ENCODE measurements at places on chromosomes 1 and 21.
A peak's percentile ranks its signal among the peaks of the same experiment; 100 is the strongest.

DNA sequence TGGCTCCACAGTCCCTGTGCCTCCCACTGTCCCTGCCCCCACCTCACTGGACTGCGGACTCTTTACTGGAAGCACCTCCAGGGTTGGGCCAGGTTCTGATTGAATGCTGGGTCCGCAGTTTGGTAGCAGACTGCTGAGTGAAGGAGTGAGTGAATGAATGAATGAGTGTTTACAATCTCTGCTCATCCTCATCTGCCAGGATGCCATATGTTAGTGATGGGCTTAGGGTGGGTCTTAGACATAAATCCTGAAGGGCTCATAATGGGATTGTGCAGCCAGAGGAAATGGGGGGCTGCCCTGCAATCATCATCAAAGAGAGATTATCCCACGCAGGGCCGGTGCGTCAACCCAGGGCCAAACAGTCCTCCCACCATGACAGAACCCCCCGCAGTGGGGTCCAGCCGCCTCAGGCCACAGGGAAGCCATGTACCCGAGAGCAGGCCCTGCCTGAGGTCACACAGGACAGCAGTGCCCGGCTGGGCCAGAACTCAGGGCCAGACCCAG, 26.1 kb downstream of the SLC1A7 start:
- DNase-seq = no peak

- no peak for DNase-seq
These were observed 26.9 kb downstream of the PLEKHO1 start for GRCh38 chr1:150176593-150176992.

DNA sequence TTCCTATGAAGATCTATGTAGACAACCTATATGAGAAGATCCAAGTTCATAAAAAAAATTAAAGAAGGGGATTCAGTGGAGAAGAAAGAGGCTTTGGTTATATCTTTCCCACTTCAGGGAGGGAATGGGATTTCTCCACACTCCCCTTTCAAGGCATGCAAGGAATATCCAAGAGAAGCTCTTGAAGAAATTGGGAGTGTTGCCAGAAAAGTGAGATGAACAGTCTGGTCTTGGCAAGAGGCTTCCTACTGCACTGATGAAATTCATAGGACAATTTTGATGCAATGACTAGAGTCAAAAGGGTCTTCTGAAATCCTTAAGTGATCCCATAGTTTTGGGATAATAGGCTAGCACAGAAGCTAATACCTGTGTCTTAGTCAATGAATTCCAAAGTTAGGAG, 153.0 kb downstream of the KCTD3 start:
- DNase-seq = no peak

DNA sequence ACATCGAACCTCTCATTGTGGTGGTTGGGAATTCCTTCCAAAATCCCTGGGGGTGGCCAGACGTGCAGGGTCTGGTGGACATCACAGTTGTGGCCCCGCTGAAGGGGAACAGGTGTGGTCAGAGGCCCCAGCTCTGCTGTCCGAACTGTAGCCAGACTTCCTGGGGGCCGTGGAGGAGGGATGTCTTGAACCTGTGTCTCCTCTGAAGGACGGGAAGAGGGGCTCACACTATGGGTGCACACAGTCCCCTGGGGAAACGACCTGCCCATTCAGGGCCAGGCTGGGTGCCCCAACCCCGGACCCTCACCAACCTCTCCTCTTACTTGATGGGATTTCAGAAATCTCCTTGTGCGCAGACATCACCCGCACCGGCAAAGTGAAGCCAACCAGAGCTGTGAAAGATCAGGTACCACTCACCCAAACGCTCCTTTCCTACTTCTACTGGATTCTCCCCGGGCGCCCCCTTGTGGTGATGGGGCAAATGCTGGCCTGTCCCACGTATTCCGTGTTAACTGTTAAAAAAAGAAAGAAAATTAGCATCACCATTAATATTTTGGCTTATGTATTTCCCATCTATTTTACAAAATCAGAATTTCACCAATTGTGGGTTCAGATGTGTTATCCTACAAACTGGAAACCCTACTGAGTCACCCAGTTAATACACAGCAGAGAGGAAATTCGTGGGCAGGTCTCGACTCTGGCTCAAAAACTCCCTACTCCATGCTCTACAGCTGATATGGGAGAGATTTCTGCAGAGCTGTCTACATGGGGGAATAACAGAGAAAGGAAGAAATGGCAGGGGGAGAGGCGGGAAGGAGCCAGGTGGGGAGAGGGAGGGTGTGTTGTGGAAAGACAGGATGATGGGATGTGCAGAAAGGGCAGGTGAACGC, 28.1 kb downstream of the PADI4 start:
- peak; percentile 58 for DNase-seq

DNA sequence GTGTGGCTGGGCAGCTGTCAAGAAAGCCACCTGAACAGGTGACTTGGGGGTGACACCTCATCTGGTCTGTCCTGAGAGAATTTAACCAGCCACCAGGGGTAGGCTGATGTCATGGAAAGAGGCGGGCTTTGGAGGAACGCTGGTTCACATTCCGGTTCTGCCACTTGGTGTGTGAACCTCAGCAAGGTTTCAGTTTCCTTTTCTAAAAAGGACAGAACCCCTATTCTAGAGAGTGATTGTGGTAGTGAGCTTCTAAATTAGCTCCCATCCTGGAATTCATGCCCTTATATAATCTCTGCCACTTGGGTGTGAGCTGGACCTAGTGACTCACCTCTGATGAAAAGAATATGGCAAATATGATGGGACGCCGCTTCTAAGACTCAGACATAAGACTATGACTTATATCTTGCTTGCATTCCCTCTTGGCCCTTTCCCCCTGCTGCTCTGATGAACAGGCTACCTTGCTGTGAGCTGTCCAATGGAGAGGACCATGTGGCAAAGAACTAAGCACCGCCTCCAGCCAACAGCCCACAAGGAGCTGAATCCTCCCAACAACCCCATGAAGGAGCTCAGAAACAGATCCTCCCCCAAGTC, 332.1 kb downstream of the RRAGC start:
- DNase-seq = peak; percentile 6

DNA sequence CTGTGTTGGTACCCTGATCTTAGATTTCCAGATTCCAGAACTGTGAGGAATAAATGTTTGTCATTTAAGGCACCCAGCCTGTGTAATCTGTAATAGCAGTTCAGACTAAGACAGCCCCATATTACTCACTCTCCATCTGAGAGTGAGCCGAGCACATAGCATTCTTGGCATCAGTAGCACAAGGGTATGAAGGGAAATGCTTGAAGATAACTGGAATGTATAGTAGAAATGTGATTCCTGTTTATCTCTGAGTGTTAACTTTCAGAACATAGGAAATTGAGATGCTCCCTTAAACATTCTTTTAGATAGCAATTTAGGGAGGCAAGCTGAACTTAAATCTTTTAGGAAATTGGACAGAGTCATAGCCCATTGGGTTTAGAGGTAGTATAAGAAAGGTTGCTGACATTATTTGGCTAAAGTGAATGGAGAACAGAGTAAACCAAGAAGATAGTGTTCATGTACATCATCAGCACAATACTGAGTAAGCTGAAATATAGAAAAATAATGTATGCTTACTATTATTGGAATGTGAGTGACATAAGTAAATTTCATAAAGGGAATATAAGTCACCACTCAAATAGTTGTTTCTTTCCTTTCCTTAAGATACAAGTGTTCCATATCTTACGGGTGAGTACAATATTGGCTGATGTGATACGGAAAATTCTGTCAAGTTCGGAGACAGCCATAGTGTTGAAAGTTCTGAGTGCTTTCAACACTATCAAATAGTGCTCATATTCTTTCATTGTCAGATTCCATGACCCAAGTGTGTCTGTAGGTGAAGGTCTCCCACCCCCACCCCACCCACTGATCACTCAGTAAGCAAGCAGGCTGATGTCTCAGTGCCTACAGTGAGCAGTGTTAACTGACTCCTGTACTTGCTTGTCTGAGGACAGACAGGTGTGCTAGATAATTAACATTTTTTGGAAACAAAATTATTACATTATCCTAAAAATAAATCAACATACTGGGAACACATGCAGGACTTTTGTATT, 73.7 kb downstream of the LRRC8D start:
- no peak for DNase-seq

DNA sequence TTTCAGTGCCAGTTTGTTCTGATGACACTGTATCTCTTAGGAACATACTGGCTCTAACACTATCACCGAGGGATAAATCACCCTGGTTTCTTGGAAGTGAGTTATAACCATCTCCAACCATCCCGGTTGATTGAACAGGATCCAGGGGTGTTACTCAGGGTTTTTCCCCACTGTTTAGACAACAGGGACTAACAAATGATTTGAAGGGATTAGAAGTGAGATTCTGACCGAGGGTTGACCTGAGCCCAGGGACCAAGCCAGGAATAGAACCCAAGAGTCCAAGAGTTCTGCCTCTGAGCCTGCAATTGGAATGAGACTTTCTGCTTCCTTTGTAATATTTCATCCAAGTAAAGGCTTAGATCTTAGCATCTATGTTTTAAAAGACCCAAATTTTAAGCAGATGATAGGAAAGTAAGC, 154.0 kb downstream of the DHRS3 start:
- DNase-seq = no peak

GRCh38 chr1:201645956-201646355, 107.0 kb downstream of the NAV1 start:
- no peak for DNase-seq

- DNase-seq = no peak
These were observed 13.9 kb downstream of the COL9A2 start for GRCh38 chr1:40303051-40303771.

- no peak for DNase-seq
These were observed 1023.2 kb downstream of the KCNT2 start for GRCh38 chr1:195584870-195585624.

DNA sequence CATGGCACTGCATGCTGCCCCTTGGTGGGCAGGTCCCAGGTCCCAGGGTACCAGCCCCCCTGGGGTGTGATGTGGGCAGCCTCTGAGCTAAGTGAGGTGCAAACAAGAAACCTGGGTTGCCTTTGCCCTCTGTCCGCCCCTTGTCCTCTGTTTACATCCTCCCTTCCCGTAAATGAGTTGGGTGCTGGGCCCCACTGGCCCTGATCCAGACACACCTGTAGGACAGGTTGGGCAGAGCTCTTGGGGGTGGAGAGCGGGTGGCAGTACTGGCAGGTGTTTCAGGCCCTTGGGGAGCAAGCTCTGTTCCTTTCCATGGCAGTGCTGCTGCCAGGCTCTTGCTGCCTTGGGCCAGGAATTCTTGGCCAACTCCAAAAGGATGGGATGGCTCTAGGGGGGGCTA, 35.8 kb downstream of the ELF3 start:
- no peak for DNase-seq

DNA sequence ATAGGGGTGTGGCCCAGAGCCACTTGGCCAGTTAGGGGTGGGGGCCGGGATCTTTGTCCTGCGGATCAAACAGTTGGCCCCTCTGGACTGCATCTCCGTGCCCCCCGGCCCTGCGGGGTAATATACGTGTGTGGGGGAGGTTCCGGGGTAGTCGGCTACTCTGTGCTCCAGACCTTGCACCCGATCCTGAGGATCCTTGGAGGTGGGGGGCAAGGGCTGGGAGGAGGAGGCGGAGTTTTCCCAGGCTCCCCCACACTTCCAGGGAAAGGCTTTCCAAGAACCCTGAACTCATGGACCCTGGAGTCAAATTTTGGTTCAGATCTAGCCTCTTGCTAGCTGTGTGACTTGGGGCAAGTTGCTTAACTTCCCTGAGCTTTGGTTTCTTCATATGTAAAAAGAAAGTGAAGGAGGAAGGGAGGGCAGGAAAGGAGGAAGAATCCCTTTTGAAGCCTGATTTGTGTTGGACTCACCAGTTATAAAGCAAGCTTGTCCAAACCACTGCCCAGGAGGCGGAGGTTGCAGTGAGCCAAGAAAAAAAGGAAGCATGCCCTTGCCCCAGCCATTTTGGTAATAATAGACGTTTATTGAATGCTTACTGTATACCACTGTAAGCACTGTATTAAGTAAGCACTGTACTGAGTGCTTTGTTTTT, 686 bp downstream of the MIIP start:
- DNase-seq = no peak

DNA sequence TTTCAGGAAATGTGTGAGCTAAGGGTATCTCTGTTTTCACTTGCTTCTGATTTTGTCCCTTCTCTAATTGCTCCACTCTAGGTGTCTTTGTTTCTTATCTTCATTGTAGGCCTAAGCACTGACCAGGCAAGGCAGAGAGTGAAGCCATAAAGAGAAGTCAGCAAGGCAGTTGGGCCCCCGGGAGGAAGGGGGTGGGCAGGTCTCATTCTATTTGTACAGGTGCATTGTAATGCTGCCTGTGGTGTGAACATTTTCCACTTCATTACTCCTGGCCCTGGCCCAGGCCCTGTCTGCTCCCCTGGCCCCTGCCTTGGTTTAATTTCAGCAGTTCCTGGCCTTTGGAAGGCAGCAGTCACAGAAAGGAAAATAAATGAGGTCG, 86.4 kb upstream of the JUN start:
- no peak for DNase-seq

DNA sequence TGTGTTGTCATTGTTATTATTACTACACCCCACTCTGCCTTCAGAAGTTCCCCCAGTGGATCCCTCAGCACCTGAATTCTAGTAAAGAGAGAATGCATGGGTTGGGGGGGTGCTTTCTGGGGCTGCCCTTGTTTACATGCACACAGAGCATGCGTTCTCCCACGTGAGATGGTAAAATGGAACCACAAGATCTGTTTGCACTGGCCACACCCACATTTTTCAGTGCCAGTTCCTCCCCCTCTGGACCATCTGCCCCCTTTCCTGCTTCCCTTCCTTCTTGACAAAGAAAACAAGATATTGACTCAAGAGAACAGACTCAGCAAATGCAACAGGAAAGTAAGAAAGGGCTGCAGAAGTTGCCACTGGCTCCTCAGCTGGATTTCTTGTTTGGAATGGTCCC, 8.9 kb downstream of the SLC6A17 start:
- DNase-seq = no peak

GRCh38 chr1:170556917-170557316, 25.0 kb downstream of the GORAB start:
- no peak for DNase-seq

GRCh38 chr1:161374373-161374772, 6.7 kb upstream of the CFAP126 start:
- no peak for DNase-seq

DNA sequence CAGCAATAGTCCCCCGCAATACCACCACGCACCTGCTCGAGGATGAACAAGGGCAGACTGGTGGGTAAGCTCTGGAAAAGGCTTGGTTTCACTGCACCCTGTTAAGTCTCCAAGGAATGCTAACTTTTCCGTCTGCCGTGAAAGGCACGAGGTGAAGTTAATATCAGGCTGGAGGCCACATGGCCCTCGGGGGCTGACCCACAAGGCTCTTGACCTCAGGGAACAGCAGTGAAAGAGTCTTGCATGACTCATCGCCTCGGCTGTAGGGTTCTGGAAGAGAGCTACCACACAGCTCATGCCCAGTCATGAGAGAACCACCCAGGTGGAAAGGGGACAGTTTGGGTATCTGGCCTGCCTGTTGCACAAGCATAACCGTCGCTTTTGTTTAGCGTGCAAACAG, 24.7 kb downstream of the SCCPDH start:
- no peak for DNase-seq

- DNase-seq = no peak
These were observed 62.1 kb upstream of the CD55 start for GRCh38 chr1:207259391-207259790.

DNA sequence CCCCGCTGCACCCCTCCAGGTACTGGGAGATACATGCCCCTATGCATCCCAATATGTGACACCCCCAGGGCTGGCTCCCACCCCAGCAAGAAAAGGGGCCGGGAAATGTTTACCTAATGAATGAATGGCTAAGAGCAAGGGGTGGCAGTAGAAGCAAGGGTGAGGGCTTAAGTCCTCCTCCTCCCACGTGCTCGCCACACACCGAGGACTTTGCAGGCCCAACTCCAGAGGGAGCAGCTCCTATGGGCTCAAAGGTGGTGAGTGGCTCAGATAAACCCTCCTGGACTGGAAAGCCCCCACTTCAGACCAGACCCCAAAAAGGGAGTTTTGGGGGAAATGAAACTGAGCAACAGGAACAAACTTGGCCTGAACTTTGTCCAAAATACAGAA, 11.4 kb downstream of the SLC45A3 start:
- no peak for DNase-seq

Measured in NK-92 treated with Interleukin-12 subunit alpha and Interleukin-12 subunit beta, amount 100 ng/mL, for 24 hours (cell line).